HuH-7.5 (cell line): ENCODE measurements at places on chromosomes 6 and 20.
A peak's percentile ranks its signal among the peaks of the same experiment; 100 is the strongest.

GRCh38 chr6:107827541-107827940 lies 3.4 kb upstream of the SCML4 start:
- no peak for DNase-seq

GRCh38 chr6:39867592-39867991 lies 66.7 kb downstream of the MOCS1 start:
- DNase-seq, result no peak

DNA sequence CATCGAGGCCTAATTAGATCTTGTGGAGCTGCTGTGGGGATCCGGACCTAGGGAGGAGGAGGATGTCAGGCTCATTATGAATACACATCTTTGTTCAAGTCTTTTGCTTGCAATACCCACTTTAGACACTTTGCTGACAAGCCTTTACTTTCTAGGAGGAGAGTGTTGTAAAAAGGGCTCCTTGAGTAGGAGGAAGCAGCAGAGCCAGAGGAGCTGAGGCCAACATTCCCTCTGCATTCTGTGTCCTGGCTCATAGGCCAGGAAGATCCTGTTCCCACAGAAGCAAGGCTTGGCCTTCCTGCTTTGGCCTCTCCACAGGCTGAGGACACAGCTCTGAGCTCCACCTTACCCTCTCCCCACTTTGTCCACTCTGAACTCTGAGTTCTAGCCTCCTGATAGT lies 67.1 kb downstream of the TPD52L1 start:
- DNase-seq, result no peak

- no peak for DNase-seq
Observed at GRCh38 chr6:75550544-75551167, 51.0 kb upstream of the SENP6 start.

DNA sequence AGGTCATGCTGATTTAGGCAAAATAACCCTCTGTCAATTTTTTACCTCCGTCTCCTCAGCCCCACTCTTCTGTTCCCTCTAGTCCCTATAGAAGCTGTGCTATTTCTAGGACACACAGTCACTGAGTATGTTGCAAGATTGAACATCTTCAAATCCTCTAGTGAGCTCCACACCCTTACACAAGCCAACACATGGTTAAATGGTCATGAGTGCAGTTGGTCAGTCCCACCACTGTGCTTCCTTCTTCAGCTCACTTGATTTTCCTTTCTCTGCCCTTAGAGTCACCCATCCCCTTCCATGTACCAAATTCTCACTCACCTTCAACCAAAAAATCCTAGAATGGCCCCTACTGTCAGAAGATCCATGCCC lies 48.2 kb upstream of the F13A1 start:
- no peak for DNase-seq

DNA sequence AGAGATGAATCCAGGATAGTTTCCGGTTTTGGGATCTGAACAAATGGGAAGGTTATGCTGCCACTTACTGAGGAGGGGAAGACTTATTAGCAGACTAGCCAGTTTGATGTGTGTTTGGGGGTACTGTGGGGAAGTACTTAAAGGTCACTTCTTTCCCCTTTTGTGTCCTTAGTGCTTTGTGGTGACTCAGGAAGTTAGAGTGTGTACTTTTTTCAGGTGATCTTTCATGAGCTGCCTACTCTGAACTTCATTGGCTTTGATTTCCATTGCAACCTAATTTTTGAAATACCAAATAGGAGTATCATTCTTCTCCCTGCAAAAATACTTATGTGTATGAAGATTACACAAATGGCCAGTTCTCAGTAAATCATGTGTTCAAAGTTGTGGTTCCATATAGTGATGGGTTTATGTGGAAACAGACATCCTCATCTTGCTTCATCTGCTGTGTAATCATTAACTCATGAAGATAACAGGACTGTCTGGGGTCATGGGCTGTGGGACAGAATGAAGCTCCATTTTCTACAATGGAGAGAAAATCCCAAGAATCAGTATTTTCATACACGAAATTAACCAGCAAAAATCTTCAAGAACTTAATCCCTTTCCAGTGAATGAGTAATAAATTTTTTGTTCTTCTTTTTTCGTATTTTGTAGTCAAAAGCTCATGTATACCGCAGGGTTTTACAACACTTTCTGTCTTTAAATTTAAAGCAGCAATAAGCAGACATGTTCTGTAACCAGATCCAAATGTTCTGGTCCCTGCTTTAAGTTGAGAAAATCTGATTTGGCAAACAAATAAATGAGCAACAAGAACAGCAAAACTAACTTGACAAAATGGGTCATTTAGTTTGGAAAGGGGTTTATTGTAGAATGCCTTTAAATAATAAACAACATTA lies 272.2 kb upstream of the FLRT3 start:
- peak; percentile 39 for DNase-seq

DNA sequence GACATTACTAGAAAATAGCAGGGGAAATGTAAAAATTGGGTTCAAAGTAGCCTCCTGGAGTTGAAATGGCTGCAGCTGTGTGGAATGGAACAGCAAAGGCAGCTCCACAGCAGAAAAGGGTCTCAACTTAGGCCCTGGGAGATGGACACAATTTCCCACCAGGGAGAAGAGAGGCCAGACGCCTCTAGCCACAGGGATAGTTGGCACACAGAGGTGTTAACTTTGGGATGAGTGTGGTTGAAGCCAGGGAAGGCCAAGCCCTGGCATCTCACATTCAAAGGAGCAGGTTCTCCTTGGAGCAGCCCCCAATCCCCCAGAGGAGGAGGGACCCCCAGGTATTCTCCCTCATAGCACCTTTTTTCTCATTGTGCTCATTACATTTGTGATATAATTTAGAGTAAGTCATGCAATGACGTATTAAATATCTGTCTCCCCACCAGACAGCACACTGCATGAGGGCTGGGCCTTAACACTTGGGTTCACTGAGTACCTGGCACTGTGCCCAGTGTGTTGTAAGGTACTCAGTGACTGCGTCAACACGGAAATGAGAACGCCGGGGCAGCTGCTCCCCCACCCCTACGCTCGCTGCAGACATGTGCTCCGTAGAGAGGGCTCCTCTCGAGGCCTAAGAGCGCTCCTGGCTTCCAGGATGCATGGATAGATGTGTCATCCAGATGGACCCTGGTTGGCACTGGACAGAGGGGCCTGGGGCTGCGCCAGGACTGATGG lies 76.0 kb upstream of the CD93 start:
- DNase-seq, result no peak
